ENCODE measurements at places on chromosomes 2 and 18.

- no peak for DNase-seq
These were observed 49.8 kb downstream of the PLEK start for GRCh38 chr2:68414876-68415275.

GRCh38 chr2:225429717-225430116, 30.2 kb downstream of the NYAP2 start:
- DNase-seq, result no peak

DNA sequence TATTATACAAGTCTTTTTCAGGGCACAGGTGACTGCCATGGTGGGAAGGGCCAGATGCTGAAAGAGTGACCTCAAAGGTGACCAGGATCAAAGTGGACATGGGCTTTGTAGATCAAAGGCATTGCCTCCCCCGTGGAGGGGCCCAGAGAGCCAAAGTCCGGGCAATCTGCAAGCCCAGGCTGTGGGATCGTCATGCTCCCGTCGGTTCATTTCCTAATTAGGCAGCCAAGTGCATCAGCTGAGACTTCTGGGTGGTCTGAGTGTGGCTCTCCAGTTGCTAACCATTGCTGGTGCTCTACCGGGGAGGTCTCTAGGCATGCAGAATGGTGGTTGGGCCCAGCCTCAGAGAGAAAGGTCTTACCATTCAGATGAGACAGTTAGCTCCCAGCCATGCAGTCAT, 61.6 kb downstream of the TRIB2 start:
- DNase-seq, result no peak

DNA sequence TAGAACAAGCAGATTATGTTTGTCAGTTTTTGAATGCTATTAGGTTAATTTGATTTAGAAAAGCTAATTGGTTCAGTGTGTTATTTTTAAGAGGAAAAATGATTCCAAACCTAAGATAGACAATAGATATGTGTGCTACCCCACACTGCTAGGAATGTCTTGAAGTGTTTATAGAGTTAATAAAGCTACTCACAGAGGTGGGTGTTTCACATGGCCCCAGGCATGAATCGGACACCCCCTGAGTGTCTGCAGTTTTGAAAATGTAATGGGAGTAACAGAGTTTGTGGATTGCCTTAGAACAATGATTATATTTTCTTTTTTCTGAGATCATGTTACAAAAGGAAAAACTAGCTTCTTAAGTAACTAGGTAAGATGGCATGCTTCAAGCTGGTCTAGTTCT, 348.3 kb downstream of the ADCYAP1 start:
- DNase-seq, result no peak

DNA sequence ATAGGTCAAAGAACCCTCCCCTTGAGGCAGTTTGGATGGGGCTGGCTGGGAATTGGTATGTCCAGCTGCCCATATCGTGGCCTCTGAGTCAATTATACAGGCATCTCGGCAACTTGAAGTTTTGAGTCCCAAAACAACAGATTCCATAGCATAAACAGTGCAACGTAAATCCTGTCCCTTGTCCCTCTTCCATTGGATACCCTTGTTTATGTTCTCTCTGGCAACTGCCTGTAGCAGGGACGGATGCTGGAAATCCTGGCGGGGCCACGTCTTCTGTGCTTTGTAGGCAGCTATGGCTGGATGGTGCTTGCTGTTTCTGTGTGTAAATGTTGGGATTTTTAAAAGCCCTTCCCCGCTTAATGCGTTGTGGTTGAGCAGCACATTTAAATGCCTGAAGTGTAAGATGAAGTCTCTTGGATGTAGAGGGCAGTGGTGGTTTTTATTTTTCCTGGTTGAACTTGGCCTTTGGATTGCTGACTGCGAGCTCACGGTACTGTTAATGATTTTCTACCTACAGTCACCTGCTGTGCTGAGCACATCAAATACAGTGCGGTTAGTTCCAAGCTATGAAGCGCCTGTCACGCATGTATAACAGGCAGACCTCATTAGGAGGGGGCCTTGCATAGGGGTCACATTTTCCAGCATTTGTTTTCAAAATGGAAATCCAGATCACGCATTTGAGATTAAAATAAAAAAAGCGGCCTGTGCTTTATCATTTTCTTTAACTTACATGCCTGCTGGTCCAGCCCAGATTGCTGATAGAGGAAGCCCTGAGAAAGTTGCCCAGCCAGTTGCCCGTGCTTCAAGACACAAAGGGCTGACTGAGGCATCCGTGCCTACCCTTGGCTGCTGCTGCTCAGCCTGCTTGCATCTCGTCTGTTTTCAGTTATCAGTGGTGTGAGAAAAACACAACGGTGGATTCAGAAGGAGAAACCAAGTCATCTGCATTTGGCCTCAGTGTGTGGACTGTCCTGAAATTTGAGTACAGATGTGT, 84.7 kb downstream of the NEDD4L start:
- DNase-seq, result no peak

DNA sequence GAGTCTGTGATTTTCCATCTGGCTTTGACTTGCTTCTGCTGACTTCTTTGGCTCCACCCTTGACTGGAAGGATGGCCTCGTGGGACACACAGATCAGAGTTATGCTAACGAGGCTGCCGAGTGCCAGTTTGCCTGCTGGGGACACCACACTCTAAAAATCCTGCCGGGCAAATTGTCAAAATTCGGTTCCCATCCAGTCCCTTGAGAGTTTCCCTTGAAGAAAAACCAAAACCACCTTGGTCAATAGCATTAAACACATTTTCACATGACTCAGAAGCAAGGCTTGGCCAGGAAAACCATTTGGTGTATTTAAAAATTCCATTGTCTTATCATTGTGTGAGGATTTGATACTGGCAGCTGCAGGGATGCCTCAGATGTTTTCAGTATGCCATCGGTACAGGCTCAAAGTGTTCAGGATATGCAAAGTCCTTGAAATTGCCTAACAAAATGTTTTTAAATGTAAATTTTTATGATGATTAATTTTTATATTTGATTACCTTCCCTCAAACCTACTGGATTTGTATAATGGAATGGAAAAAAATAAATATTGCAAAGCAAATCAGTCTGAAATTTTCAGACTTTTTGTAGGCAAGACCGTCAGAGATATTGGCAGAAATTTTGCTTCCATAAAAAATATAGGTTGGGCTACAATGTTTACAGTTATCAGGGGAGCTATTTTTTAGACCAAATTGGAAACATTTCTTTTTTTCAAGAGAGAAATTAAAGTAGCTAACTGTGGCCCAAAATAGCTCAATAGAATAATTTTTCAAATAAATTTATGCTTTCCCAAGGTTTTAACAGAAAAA, 41.6 kb downstream of the KCNE4 start:
- no peak for DNase-seq

DNA sequence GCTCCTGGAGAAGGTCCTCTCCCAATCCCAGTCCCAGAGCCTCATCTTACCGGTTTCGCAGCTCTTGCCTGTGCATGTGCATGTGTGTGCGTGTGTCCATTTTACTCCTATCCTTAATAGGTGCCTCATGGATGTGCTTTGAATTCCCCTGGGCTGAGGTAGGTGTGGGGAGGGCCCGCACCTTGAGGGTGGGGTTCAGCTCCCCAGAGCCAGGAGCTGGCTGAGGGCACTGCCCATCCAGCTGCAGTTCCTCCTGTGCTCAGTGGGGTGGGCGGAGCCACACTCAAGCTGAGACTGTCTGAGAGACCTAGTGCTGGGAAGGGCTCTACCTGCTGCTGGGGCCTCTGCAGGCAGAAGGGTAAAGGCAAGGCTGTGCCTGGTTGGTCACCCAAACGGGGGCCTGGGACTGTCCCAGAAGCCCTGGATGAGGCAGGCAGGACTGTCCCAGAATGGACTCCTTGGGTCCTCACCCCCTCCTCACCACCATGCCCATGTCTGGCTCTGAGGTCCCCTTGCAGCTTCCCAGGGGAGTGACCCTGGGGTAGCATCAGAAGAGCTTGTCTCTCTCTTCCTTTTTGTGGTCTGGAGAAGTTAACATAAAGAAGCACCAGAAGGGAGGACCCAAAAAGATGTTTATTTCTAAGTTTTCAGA, 8.9 kb downstream of the GDF7 start:
- no peak for DNase-seq

DNA sequence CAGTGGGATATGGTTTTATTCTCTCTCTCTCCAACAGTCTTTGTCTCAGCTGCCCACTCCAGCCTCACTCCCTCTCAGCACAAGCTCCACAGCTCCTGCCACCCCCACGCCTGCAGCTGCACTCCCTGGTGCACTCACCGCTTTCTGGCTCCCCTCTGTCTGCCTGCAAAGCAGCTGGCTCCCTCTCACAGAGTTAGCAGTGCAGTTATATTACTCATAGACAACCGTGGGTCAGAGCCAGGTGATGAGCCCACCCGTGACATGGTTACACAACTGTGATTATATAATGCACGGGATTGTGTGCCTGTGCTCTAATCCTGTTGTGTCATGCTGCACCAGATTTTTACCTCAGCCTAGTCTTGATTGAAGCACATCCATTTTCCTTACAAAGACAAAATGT, 276.9 kb upstream of the CHAC2 start:
- DNase-seq, result no peak

DNA sequence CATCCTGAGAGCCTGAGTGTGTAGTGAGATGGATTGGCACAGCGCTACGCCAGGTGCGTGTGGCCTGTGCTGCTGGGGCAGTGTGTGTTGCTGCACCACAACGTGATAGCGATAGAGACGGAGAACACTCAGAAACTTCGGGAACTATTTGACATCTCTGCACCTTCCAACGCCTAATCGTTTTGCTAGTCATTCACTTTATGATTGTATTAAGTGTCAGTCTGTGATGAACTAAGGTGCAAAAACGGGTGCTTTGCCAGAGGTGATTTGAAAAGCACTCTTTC, 26.0 kb upstream of the IGFBP2 start:
- DNase-seq, result no peak

DNA sequence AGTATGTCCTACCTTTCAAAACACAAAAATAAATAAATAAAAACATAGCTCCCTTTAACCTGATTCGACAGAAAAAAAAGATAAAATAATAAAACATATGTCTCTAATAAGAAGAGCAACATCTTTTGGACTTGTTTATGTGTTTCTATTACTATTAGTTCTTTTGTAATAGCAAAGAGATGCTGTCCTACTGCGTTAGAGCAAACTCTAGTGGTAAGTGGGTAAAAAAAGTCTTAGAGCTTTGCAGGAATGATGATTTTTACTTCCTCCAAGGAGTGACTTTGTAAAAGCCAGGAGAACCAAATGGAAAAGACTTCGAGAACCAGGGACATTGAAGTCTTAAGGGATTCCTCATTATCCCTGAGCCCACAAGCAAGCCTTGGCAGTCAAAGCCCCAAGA, 450.1 kb downstream of the METTL4 start:
- no peak for DNase-seq

Measured in GM10248 (cell line).